ENCODE measurements at places on chromosomes 13 and 19.

DNA sequence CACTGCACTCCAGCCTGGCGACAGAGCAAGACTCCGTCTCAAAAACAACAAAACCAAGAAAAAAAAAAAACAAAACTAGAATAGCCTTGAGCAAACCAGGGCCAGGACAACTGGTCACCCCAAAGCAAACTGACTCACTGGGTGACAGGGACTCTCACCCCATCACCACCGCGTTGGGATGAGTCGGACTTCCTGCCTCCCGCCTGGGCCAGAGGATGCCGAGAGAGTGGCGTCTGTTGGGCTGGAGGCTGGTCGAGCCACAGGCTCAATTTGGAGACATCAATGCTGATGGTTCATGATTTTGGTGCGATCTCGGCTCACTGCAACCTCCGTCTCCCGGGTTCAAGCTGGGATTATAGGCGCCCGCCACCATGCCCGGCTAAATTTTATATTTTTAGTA, 11.6 kb downstream of the TMPRSS9 start:
- DNase-seq: no peak

DNA sequence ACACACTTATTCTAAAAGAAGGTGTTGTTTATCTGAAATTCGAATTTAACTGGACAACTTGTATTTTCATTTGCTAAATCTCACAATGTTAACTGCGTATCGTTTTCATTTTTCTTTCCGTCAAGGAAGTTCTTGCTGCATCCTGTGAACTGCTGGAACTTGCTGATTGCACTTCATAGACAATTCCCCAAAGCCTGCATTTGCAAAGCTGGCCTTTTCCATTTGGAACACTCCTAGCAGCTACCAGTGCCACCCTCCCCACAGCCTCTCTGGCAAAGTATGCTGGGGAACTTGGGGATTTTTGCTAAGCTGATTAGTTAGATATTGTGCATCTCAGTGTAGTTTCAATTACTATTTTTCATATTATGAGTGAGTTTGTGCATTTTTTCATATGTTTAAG, 20.4 kb upstream of the ARGLU1 start:
- DNase-seq: no peak

DNA sequence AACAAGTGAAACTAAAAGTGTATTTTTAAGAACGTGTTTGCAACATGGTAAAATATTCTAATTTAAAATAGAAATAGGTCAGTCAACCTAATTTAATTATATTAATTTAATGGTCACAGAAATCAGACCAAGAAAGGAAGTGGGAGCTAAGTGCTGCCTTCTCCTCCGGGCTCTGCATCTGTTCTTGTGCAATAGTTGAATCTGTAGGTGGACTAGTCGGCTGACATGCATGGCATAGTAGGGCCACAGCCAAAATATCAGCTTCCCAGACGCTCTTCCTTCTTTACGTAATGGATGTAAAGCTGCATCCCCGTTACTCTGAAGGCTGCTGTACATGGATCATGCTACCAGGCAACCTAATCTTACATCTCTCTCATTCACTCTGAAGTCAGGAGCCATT, 47.3 kb downstream of the COL4A1 start:
- DNase-seq: no peak

- no peak for DNase-seq
Observed at GRCh38 chr19:10420444-10421239, at the start of gene PDE4A. PDE4A (plus strand) TSS chr19:10420538; CDS start chr19:10420765, 227 bp downstream.

- no peak for DNase-seq
Observed at GRCh38 chr13:107927557-107927956, 287.8 kb downstream of the LIG4 start.
